Foreskin keratinocyte (primary cell): ENCODE measurements at places on chromosomes 1 and 21.
A peak's percentile ranks its signal among the peaks of the same experiment; 100 is the strongest.

GRCh38 chr1:193367863-193368262 lies 181.4 kb upstream of the B3GALT2 start:
- no peak for DNase-seq

DNA sequence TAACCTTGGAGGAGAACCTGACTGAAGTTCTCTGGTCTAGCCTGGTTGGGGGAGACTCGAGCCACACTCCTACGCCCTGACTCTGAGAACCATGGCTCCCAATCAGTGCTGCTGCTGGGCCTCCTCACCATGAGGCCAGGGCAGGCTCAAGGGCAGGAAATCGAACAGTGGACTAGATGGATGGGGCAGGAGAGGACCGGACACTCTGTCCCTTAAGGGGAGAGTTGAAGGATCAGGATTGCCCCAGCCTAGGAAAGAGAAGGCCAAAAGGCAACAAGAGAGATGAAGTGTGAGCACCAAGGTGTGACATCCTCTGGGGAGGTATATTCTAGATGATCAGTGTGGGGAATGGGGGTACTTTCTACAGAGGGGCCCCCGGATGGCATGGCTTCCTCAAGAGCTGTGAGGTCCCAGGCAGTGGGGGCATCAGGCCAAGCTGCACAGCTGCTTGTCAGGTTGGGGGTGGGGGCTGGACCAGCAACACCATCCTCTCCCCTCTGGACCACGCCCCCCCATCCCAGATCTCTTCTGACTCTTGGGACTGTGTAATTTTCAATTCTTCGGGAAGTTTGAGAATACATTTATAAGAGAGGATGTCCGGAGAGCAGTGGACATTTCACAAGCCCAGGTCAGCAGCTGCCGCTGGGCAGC lies 34.0 kb downstream of the MX1 start:
- no peak for DNase-seq

GRCh38 chr1:15063346-15063745 lies 90.2 kb upstream of the TMEM51 start:
- DNase-seq = no peak

- no peak for DNase-seq
These were observed 13.3 kb upstream of the SGIP1 start for GRCh38 chr1:66520655-66521054.

DNA sequence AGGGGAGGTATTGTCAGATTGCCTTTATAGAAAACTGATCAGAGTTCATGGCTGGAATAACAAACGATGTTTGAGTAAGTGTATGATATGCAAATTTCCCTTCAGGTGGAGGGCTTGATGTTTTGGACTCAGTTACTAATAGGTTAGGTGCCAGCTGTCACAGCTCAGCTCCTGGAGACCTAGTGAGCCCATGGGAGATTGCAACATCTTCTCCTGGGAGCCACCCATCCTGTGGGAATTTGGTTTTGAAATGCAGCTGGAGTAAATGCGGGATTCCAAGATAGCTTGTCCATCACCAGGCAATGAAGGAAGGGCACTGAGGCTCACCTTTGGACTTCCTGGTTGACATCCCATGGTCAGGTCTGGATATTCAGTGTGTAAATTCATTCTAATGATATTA lies 211.4 kb upstream of the NRIP1 start:
- no peak for DNase-seq

DNA sequence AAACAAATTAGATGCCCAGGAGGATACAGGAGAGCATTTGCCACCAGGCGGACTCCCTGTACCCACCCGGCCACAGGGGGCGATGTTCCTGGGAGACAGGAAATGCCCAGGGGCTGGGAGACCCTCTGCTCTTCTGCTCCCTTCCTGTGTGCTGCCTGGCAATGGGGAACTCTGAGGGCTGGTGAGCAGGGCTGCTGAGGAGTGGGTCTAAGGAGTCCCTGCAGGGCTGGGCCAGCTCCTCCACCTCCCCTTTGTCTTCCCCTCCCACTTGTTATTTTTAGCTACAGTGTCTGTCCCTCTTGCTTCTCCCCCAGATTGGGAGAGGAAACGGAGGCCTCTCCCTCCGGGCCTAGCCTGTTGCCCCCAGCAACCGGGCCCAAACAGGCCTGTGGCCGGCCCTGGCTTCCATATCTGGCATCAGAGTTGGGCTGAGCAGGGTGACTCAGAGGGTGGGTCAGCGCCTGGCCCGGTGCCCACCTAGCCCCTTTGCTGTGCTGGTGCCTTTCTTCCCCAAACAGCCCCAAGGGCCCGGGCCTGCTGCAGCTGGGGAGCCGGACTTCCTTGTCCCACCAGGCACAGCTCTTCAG lies 11.6 kb downstream of the LMNA start:
- DNase-seq = peak; percentile 97

DNA sequence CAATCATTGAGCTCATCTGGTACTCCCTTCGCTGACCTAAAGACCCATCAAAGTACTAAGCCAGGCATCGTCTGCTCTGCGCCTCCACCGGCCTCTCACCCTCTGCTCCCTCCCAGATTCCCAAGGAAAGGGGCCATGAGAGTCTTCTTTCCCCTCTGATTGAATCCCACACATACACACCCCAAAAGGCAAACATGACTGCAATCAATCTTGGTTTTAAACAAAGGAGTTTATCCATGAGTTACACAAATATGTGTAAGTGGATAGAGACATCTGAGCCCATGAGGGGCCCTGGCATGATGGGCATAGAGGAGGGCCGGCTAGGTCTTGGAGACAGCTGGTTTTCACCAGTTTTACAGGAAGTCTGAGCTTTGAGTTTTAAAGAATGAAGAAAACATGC lies 50.9 kb downstream of the CAPN2 start:
- no peak for DNase-seq

DNA sequence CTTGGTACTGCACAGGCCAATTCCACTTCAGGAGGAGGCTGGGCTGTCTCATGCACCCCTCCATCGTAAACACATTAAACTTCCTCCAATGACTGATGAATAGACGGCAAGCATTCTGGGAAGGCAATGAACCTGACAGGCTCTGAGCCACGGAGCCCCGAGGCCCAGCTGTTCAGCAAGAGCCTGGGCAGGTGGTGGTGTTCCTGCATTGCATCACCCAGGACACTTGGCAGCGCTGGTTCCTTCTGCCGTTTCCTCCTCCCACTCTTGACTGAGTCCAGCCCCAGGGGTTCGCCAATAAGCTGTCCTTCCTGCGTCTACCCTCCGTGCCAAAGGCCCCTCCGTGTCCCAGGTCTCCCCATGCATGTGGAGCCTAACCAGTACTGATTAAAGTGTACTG lies 109.8 kb downstream of the JAK1 start:
- DNase-seq = no peak

- DNase-seq = no peak
These were observed 44.4 kb upstream of the LRRC8C start for GRCh38 chr1:89588480-89588879.

- DNase-seq = no peak
These were observed 40.7 kb downstream of the SLC30A1 start for GRCh38 chr1:211538287-211538686.

- no peak for DNase-seq
These were observed 70.5 kb upstream of the CTTNBP2NL start for GRCh38 chr1:112325504-112325903.

DNA sequence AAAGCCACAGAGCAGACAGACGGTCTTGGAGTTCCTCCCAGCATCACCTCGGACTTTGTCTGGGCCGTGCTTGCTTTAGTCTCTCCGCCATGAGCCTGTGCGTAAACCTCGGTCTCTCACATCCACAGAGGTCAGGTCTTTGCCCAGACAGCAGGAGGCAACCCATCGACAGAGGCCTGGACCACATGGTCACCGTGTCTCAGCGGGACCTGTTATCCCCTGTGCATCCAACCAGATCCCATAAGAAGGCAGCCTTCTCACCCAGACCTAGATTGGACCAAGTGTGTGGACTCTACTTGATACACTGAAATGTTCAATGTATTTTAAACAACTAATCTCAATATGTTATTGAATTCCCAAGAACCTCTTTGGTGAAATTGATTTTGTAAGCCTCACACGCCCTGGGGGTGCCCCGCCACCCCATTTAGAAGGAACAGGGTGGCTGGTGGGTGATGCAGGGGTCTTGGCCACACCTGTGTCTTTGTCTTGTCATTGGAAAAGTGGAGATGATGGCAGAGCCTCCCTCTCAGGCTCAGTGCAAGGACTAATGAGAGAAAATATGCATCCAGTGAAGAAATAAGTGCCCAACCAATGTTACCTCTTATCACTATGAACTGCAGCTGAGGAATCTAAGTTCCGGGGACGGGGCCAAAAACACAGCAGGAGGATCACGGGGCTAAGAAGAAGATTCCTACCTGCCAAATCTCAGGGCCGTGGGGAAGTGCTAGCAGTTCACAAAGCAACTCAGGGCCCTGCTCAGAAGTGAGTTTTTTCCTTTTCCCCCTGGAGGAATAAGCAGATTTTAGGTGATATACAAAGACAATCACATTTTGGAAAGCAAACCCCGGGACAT lies 101.6 kb upstream of the BACE2 start:
- DNase-seq = no peak

DNA sequence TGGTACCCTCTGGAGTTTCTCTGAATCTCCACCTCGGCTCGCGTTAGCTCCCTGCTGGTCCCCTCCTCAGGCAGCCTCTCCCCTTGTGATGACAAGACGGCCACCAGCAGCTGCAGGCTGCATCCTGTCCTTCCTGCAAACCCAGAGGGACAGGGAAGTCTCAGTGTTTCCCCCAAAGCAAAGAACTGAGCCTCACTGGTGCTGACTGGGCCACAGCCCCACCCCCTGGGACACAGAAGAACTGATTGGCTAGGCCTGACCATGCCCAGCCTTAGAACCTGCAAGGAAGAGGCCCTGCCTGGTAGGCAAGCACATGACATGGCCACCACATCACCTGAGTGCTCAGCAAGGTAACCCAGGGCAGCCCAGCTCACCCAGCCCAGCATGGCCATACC lies 34.6 kb downstream of the TMEM51 start:
- DNase-seq = no peak

DNA sequence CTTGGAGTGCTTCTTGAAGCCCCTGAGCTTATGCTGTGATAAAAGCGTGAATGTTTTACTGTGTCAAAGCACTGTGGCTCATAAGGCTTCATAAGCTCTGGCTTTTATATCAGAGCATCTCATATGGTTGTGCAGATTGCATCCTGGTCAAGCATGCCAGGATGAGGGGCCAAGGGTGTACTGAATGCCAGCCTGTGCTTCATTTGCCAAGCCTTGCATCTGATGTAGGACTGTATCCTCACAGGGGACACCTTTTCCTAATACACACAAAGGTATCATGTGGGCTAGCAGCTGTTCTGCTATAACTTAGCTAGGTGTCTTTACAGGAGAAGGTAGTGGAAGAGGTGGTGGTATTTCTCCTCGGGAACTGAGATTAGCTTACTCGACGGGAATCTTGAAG lies 134.7 kb downstream of the ST6GALNAC3 start:
- DNase-seq = no peak

- peak; percentile 50 for DNase-seq
These were observed 23.5 kb downstream of the ASB17 start for GRCh38 chr1:75908717-75909152.

DNA sequence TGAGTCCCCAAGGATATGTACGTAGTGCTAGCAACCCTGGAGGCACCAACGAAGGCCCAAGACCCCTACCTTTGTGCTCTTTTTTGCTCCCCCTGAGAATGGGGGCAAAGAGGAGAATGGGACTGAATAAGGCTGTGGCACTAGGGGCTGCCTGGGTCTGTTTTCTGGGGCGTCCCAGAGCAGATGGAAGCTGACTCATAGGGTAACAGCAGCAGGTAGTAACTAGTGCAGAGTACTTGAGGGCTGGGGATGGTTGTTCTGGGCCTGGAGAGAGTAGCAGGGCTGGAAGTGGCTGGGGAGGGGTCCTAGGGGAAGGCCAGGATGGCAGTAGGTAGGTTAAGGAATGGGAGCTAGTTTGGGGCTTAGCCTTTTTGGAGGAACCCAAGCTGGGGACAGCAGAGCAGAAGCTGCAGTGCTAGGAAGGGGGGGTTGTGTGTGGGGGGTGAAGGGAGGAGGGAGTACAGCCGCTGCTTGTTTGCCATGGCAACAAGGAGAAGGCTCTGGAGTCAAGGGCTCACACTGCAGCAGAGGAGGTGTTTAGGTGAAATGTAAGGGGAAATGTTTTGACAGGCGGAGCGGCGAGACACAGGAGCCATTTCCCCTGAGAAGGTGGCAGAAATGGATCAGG lies 1.8 kb downstream of the NCDN start:
- no peak for DNase-seq

DNA sequence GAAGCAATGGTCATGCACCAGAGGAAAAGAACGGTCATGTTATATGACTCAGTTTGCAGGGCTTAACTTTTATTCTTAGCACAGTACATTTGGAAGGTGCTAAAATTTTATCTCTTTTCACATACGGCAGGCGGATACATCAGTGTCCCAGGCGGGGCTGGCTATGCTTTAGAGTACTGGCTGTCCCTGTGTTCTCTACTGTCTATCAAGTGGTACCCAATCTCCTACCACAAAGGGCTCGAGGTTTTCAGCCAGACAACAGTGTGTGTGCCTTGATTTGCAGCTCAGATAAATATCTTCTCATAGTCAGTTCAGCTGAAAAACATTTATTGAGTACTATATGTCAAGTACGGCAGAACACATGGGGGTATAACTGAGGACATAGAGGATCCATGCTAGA lies 65.3 kb downstream of the URB2 start:
- no peak for DNase-seq

GRCh38 chr1:100721526-100722207 lies 2.1 kb downstream of the VCAM1 start:
- no peak for DNase-seq

- no peak for DNase-seq
These were observed 51.3 kb upstream of the GFI1 start for GRCh38 chr1:92538048-92538412.

DNA sequence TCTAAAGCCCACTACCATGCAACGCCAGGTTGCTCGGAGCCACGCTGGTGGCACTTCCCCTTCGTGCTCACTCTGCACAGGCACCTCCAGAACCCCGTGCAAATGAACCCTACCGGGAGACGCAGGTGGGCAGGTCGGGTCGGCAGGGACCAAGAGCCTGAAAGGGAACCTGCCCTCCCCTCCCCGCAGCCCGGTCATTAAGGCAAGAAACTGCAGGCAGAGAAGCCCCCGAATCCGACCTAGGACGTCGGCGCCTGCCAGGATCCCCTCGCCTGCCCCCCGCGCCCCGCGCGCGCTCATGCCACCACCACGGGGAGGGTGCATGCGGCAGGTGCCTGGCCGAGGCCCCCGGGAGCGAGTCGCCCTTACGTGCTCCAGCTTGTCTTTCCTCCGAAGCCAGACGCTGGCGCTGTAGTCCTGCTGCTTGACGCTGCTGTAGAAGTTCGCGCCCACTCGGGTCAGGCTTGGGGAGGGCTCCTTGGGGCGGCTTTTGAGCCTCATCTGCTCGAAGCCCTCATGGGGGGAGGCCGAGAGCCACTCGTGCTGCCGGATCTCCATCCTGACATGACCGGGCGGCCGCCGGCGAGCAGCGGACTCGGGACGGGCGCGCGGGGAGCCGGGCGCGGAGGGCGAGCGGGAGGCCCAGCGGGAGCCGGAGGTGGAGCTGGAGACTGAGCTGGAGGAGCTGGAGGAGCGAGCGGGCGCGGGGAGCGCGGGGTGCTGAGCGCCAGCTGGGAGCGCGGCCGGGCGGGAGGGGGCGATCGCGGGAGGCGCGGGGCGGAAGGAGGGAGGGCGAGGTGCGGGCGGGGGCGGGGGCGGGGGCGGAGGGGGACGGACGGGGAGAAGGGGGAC lies 552 bp downstream of the PLD5 start:
- DNase-seq = no peak
